ENCODE measurements at places on chromosomes 11 and 22.

DNA sequence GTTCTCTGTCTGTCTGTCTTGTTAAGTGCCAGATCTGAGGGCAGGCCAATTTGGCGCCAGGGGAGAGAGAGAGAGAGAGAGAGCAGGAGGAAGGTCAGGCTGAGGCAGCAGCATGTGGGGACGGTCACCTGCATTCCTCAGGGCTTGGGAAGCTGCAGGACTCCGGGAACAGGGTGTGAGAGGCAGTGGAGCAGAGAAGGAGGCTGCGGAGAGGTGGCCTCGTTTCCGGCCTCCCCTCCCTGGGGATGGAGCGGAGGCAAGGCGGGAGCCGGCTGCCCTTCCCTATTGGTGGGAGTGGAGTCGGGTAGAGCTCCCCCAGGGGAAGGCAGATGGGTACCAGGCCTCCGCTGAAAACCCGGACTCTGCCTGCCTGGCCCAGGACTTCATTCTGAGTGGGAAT, 9.7 kb downstream of the CLMP start:
- DNase-seq = no peak

DNA sequence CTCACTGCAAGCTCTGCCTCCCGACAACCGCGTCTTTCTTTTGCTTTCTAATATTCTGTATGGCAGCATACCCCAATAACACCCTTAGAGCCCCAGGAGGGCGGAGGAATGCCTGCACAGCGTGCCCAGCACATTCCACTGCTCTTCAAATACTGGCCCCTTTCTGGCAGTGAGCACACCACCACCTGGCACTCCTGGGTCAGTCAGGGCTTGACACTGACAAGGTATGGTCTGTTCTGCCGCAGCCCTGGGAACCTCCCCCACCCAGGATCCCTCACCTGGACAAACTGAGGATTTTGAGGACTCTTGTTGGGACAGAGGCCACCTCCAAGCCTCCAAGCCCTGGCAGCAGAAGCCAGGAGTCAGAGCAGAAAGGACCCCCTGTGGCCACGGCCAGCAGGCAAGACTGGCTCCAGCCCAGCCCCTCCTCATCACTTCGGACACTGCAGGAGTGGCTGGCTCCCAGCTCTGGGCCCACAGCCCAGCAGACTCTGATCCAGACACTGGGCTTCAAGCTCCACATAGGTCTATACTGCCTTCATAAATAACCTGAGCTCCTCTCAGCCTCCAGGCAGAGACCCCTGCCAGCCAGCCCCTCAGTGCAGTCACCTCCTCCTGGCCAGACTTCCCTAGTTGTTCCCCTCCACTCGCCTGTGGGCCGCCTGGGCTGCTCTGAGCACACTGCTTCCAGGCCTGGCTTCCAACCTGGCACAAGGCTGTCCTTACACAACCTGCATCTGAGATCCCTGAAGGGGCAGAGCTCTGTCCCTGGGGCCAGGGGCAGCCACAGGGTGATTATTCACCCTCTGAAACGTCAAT, 14.5 kb downstream of the CARS1 start:
- DNase-seq = no peak

DNA sequence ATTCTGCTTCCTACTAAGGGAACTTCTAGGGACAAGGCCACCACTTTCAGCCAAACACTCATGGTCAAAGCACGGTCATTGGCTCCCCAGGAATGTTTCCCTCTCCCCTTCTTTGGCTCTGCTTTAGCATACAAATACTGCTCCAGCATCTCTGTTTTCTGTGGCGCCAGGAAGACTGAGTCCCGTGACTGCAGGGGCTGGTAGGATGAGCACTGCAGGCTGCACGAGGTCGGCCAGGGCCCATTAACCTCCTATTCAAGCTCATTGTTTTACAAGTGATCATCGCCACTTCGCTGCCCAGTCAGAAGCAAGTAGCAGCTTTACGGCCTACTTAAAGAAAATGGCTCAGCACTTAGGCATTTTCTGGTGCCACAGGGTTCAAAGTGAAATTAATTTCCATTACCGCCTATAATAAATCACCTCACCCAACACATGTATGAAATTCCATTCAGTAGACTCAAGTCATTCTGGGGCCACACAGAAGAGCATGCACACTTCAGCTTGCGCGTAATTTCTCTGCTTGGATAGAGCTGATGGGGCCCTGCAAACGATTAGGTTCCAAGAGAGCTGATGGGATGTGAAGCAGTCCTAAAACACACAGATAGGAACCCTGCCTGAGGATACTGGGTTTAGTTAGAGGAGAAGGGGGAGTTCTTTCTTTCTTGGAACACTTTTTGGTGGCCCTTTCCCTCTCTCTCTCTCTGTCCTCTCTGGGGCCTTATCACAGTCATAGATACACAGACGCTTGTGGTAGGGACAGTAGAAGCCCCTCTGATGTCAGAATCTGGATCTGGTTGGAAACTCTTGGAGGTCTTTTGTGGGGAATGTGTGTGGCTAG, 173.7 kb downstream of the KIF18A start:
- no peak for DNase-seq

- DNase-seq = no peak
Measured at GRCh38 chr11:57873196-57873911, 111.8 kb downstream of the CTNND1 start.

DNA sequence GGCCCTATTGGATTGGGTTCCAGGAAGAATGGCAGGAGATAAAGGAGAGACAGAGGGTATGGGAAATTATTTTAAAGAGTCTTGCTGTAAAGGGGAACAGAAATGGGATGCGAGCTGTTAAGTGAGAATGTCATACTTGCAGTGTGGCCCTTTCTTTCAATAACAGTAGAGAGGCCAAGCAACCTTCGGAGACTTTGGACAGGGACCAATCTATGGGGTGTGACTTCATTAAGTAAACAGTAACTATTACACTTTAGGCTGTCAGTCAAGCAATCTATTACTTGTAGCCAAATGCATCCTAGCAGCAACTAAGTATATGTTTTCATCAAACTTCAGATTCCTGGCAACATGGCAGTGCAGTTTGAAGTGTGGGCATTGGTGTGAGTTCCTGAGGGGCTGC, 376.2 kb upstream of the LARGE1 start:
- no peak for DNase-seq

DNA sequence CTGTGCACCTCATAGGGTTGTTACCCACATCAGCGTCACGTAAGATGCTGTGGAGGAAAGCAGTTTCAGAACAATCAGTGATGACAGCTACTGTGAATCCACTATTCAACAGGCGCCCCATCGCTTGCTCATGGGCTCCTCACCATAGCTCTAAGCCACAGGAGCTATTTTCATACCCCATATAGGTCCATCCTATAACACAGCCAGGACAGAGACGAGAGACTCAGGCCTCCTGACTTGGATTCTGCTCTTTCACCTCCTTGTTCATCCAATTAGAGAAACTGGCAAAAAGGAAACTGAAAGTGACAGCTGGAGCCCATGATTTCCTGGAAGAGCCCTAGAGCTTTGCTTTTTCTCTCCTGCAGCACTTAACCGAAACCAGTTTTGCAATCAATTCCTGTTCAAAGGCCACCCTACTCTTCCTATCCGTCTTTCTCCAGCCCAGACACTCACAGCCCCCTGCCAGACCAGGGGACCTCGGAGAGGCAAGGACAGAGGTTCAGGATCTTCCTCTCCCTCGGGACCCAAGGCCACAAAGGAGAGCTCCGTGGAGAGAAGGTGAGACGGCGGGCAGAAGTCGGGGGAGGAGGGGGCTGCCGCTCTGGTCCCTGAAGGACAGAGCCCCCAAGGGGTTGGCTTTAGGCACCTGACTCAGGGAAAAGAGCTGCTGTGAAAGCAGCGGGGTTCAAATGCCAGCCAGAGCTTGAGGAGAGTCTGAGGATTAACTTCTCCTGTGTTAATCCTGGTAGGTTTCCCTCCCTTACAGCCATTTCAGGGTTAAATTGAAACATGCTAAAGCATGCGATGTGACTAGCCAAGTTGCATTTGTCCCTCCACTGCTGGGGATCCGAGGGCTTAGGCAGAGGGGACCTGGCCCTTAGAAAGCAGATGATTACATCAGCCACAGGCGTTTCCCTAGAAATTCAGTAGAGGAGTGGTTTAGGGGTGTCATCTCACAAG, at the start of gene APOL6:
Gene APOL6, plus strand, starts transcription at position 381 of the 960 bp plus-strand sequence. CDS start 7,980 bp downstream, outside the sequence.
- DNase-seq = peak; percentile 44

GRCh38 chr11:120441592-120441991, 70.0 kb upstream of the GRIK4 start:
- DNase-seq = no peak

DNA sequence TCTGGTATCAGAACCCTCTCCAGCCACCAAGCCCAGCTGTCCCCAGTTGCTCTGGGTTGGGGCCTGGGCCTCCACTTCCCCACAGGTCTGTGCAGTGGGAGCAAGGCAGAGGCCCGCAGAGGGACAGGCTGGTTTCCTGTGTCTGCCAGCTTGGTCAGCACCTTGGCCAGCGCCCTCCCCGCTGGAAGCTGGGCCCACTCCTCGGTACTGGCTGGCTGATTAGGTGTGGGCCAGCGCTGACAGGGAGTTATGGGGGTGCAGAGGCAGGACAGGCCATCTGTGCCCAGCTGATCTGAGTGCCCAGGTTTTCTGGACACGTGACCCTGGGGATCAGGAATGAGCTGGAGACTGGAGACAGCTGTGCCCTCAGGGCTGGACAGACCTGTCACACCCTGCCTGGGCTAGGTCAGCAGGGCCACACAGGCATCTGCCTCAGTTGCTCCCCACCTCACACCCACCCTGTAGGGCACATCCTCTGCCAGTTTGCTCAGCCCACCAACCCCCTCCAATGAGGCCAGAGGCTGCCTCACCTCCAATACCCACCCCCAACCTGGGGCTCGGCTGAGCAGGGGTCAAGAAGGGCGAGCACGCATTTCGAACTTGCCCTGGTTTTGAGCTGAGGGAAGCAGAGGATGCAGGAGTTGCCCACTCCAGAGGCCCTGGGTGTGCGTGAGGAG, 175.3 kb downstream of the IGLL1 start:
- no peak for DNase-seq

GRCh38 chr22:39625569-39626537, 55.3 kb downstream of the CACNA1I start:
- DNase-seq = no peak

- no peak for DNase-seq
Measured at GRCh38 chr11:114614127-114614720, 18.6 kb upstream of the NXPE4 start.

- DNase-seq = no peak
Measured at GRCh38 chr22:49422701-49423100, 405.0 kb downstream of the BRD1 start.

DNA sequence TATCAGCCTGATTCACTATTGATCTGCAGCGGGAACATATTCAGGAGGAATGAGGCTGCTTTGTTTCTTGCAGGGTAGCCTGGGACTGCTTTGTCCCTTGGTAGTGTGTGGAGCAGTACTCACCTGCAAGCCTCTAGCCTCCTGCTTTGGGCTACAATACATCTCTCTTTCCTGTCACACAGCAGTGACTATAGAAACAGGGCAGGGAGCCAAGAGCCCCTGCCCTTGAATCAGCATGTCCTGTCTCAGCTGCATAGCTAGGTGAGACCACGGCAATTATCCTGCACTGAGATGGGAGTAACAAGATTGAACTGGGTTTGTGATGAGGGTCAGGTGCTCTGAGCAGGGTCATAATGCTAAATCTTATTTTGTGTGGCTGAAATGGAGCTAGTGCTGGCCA, 191.9 kb downstream of the NELL1 start:
- no peak for DNase-seq

DNA sequence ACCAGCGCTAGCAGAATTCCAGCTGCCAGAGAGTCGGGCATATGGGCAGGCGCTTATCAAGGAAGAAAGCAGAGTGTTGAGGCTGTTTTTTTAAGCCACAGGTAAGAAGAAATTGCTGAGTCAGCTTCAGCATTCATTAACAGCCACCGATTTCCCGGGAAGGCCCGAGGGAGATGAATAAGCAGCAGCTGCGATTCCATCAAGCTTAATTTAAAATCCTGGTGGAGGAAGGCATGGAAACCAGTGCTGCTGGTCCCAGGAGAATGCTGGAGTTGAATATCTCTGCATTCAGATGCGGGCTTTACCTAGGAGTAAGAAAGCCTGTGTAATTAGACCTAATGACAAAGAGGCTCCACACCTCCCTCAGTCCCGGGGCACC, 168.8 kb downstream of the BRD1 start:
- no peak for DNase-seq

DNA sequence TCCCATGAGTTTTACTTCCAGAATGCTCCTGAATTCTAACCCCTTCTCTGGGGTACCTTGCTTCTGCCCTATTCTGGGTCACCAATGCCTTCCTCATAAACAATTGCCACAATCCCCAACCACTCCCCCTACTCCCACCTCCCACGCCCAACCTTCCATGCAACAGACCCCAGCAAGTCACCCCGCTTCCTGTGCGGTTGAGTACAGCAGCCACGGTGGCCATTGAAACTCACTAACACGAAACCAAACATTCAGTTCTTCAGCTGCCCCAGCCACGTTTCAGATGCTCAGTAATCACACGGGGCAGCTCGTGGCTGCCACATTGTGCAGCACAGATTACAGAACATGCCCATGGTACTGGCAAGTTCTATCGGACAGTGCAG, 3.7 kb upstream of the BCR start:
- DNase-seq = no peak

- no peak for DNase-seq
Measured at GRCh38 chr22:41240377-41241132, at the start of gene CHADL. Gene CHADL, minus strand, starts transcription at chr22:41240931. Its CDS starts 50 bp downstream, at chr22:41240881.

- no peak for DNase-seq
Measured at GRCh38 chr11:65185869-65186341, 4.2 kb downstream of the CAPN1 start.

DNA sequence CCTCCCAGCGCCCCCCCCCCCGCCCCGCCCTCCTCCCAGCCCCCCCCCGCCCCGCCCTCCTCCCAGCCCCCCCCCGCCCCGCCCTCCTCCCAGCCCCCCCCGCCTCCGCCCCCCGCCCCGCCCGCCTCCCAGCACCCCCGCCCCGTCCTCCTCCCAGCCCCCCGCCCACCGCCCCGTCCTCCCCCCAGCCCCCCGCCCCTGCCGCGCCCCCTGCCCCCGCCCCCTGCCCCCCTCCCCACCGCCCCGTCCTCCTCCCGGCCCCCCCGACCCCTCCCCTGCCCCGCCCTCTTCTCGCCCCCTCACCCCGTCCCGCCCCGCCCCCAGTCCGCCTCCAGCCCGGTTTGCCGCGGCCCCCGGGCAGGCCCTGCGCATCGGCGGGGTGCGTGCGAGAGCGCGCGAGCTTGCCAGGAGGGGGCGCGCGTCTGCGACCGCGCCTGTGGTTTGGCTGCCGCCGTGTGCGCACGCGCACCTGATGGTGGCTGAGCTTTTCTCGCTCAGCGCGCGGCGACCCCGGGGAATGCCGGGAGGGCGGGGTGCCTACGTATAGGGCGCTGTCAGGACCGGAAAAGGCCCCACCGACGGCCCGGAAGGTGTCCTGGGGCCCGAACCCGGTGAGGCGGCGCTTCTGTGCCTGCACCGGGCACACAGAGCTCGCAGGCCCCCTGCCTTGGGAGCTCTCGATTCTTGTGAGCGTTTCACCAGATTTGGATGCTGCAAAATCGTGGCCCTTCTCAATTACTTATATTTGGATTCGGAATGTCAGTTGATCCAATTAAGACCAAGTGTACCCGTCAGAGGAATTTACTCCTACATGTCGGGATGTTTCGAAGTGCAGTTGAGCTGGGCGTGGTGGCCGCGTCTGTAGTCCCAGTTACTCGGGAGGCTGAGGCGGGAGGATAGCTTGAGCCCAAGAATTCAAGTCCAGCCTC, 501 bp upstream of the TTLL12 start:
- peak; percentile 91 for DNase-seq

Measured in activated T-helper 1 cell treated with anti-CD3 and anti-CD28 coated beads, Interleukin-2, amount 50 U/mL, for 16 hours (primary cell).